ENCODE measurements at places on chromosomes 5 and 9. TPM values are rescaled to one million over a fixed set of nuclear protein-coding genes. Genes with fewer than 3 reads are reported as not detected.

GRCh38 chr9:33329117-33329563 is 38.8 kb downstream of the NFX1 start:
- no peaks in the 10 kb centered on the region for H3K27me3 ChIP-seq
- DNase-seq, result no peak
- H3K4me3 ChIP-seq, result no peak overlapping the region
- H3K36me3 ChIP-seq, result peaks cover 32% of the 10 kb centered on the region
- H3K27ac ChIP-seq, result no peak overlapping the region

Gene DMRT3
- 0.72 TPM for total RNA-seq

Gene PHF24
- 36.0 TPM for total RNA-seq

Gene CENPK
- total RNA-seq, result 13.8 TPM

DNA sequence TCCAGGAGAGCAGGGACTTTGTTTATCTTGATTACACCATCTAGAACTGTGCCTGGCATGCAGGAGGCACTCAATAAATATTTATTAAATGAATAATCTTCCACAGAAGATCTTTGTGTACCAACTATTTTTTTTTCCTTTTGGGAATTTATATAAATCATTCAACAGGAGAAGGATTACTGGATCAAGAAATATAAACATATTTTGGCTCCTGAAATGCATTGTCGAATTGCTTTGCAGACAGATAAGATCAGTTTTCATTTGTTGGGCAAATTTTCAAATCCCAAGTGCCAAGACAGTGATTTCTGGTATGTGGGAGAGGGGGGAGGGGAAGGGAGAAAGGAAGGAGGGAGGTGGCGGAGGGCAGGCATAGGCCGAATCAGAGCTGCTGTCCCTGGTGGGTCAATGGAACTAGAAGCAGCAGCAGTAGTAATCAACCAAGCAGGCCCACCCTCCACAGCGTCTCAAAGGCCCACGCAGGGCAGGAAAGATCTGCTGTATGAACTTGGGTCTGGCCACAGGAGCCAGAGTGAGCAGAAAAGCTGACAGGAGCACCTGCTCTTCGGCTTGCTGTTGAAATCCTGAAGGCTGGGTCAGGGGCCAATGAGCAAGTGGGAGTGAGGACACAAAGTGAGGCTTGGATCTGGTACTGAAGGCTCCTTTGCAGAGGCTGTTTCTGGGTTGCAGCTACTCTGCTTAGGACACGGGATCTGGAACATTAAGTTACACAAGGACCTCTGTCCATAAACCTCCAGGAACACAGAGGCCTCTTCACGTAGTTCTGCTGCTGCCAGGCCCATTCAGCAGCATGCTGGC is 15.8 kb upstream of the TRAF1 start:
- no peak for DNase-seq
- H3K4me3 ChIP-seq, result no peak overlapping the region
- peaks cover 7% of the 10 kb centered on the region for H3K4me1 ChIP-seq
- H3K27ac ChIP-seq, result peak overlapping the region; percentile 43
- H3K36me3 ChIP-seq, result no peaks in the 10 kb centered on the region
- H3K27me3 ChIP-seq, result no peaks in the 10 kb centered on the region
